T-helper 2 cell treated with Interferon-gamma antibody and Interleukin-4, amounts not matched to agents 5 μg/mL and 100 μg/mL, for 36 hours (primary cell): ENCODE measurements at places on chromosomes 2 and 18.

- no peak for DNase-seq
These were observed 86.7 kb upstream of the ZEB2 start for GRCh38 chr2:144606466-144607095.

- DNase-seq, result no peak
These were observed 124.9 kb downstream of the XIRP2 start for GRCh38 chr2:167013227-167013626.

GRCh38 chr2:172525601-172526000 is 30.3 kb upstream of the PDK1 start:
- no peak for DNase-seq

DNA sequence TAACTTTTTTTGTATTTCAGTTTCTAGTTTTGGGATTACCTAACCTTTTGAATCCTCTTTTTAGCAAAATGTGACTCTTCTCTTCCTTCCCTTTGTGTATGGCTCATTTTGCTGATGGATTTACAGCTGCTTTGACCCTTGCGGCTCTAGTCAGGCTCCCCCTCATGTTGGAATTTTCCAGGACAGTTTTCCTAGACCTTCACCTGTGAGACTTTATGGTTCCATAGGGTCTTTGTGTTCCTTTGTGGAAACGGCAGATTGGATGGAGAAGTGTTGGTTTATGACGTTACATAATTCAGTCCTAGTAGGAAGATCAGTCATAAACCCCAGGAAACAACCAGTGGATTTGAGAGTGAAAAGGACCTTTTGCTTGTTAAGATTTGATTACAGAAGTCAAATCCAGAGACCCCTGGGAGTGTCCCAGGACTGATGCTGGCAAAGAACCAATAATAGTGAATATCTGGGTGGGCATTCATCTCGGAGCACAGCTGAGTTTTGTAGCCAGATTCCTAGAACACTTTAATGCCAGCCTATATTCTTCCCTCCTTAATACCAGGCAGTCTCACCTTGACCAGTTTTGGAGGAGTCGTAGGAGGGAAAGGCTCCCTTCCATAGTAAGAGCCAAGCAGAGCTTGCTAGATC is 42.7 kb downstream of the SOCS6 start:
- DNase-seq, result no peak

DNA sequence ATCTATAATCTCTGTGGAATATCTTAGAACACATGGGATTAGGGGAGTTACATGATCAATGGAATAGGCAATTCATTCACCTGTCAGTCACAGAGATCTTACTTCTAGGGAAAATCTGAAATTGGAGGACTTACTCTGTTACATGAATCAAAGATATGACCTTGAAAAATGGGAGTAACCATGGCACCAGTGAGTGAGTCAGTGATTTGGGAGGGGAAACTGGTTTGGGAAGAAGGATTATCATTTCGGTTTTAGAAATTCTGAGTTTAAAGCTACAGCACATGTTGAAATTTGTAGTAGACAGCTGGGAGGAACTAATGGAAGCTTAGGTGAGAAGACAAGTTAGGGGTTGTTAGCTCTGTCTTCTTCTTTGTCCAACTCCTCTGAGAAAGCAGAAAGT is 153.7 kb downstream of the CAMKMT start:
- DNase-seq, result no peak
